ENCODE measurements at places on chromosomes 12 and 14. TPM values are rescaled to one million over a fixed set of nuclear protein-coding genes. Genes with fewer than 3 reads are reported as not detected.

The MAP1LC3B2 gene
- total RNA-seq, result not detected

DNA sequence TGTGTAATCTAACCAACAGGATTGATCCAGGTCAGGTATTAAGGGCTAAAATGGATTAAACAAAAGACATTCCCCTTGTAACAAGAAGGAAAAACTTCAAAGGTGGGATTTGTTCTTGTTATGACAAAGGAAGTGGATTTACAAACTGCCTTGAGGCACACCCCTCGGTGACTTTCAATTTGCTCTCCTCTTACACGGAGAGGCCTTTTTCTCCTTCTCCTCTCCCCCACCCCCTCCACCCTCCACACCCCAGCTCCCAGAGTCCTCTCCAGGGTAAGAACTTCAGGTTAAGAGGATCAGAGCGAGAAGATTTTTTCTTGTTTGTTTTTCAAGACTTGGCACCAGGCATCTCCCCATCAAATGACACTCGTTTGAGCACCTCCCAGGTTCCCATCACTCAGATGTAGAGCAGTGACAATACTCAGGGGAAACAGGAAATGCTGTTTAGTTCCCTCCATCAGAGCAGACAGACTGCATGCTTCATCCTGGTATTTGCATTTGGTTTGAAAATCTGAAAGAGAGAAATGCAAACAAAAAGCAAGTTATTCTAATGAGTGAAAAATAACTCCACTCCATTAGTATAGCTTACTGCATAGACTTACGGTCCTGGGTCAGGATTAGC lies 77.6 kb upstream of the TMEM260 start:
- no peak for DNase-seq

GRCh38 chr12:125105600-125105999 lies 40.4 kb downstream of the AACS start:
- no peak for DNase-seq

DNA sequence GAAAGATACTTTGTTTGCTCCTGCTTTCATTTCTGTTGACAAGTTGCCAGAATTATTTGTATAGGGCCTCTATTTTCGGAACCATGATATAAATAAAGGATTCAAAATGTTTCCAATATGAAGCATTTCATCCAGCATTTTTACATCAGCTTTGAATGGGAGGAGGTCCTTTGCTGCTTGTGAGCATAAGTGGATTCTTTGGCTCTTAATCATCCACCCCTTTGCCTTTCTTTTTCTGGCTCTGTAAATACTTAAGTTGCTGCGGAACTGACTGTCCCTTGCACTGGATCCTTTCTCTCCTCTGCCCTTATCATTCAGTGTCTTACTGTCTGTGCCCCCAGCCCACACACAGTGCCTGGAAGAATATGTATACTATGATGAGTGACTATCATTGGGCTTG lies 357.3 kb upstream of the RGS6 start:
- no peak for DNase-seq

- DNase-seq, result no peak
Observed at GRCh38 chr14:69537900-69538299, 36.8 kb downstream of the CCDC177 start.

The CCDC175 gene
- total RNA-seq, result not detected

- no peak for DNase-seq
Observed at GRCh38 chr12:131530422-131530821, 180.5 kb upstream of the SFSWAP start.

- DNase-seq, result no peak
Observed at GRCh38 chr14:103232031-103232808, 101.8 kb upstream of the EIF5 start.

DNA sequence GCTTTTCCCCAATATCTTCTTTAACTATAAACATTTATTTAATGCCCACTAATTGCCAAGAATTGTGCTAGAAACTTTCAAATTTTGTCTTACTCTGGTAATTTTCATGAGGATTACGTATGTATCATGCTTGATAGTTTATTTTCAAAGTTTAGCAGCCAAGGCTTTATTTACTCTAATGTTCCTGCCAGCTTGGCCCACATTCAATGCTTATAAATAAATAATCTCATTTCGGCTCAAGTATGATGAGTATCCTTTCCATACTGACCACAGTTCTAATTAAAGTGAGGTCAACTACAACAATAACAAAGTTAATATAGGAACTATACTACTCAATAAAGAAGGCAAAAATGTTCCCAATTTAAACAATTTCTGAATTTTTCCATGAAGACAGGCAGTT lies 259.2 kb downstream of the MED13L start:
- DNase-seq, result no peak

The SLC8B1 gene
- 44.6 TPM for total RNA-seq

The FGF6 gene
- not detected for total RNA-seq

DNA sequence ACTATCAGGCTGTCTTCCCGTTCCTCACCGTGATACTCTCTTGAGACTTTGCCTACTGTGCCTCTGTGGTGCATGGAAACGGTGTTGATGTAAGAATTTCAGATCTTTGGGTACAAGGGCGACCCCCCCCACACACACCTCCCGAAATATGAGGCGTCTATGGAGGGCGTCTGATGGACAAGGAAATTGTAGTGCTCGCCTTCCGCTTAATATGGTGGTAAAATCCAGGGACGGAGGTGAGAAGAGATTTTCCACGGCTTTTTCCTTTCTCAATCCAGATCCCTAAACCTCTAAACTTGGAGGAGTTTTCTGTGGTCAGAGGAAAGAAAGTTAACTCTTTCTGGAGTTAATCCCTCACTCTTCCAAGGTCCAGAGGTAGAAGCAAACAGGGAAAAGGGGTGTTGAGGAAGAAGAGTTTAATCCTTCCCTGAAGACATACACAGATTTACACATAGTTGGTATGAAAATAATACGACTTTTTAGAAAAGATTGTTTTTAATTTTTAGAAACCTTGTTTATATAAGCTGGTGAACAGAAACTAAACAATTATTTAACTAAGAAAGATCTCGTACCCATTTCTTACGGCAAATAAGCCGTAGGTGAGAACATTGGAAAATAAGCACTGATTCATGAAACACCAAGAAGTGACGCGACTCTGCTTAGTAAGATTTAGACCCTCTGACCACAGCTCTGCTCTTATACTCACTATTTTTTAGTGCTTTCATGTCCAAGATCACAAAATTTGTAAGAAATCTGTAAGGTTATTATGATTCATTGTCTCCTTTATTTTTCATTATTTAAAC lies 23.1 kb upstream of the RNASE12 start:
- peak; percentile 26 for DNase-seq

The LRP1-AS gene
- total RNA-seq, result 0.46 TPM

The CMA1 gene
- total RNA-seq, result not detected

The TMEM132D gene
- total RNA-seq, result not detected

DNA sequence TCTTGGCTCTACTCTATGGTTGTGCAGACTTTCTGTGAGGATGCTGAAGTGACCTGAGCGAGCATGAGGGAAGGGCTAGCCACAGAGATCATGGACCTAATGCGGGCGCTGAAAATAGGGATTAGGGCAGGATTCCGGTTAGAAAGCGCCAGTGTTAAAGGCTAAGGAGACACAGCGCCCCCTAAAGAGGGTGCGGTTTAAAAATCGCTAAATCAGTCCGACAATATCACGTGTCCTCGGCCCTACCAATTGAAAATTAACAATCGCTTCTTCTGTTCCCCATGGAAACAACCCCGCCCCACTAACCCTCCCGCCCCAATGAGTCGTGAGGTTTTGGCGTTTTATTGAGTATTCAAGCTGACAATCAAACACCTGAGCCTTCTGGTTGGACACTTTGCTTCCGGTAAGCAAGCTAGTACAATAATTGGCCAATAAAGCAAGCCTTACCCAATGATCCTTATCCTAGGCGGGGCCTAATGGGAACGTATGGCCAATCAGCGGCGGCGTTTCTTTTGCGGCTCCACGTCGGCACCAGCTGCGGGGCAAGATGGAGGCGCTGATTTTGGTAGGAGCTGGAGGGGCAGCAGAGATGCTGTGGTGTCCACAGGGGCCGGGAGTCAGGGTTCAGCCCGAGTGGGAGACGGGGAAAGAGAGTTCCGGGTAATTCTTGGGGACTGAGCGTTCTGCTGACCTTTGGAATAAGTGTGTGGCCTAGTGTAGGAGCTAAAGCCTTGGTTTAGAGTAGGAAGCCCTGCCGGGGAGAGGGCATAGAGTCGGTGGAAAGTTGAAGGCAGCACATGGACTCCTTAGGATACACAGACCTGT lies at the start of gene COPZ1:
Gene COPZ1 (plus strand): TSS at position 515 of the 825 bp plus-strand sequence. CDS start 33 bp downstream, at position 548.
- DNase-seq, result peak; percentile 88

The KRT2 gene
- not detected for total RNA-seq

DNA sequence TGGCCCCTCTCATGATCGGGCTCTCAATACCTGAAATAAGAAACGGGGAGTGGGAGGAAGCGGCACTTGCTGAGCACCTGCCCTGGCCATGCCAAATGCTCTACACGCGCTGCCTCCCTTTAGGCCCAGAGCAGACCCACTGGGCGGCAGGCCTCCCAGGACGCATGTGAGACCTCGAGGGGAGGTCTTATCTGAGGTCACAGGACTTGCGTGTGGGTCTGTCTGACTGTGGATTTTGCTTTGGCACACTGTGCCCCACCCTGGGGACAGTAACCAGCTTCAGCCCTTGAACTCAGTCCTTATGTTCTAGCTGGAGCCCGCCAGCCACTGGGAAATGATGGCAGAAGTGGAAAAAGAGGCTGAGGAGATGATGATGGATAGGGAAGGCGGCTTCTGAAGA lies 91.8 kb downstream of the RBM19 start:
- DNase-seq, result no peak

DNA sequence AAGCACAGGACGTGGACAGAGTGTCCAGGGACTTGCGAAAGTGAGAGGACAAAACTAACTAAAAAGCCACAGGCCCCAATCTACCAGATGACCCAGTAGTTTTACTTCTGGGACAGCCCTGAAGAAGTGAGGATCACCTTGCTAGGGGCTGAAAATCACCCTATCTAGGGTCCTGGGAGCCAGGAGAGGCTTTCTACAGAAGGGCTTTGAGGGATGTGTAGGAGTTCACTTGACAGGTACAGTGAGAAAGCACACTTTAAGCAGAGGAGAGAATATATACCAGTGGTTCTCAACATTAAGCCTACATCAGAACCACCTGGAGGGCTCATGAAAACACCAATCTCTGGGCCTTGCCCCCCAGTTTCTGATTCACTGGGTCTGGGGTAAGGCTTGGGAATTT lies 60.8 kb downstream of the ZNF664 start:
- DNase-seq, result no peak

DNA sequence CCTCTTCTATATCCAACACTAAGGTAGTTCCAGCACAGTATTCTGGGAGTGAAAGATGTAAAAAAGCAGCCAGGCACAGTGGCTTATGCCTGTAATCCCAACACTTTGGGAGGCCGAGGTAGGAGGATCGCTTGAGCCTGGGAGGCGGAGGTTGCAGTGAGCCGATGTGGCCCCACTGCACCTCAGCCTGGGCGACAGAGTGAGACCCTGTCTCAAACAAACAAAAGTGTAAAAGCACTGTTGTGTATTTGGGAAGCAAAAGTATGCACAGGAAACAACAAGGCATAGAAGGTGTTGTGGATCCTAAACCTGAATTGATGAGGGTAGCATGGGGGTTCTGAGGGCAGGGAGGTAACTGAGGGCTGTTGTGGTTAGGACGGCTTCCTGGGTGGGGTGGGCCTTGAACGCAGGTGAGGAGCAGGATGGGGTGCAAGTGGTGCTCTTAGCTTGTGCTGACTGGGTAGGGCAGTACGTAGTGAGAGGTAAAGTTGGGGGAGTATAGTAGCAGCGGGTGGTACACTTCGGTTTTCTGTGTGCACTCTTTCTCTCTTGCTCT lies 64.2 kb downstream of the RASSF3 start:
- DNase-seq, result no peak

GRCh38 chr12:6078398-6079096 lies 45.9 kb downstream of the VWF start:
- no peak for DNase-seq

The RBM23 gene
- 52.4 TPM for total RNA-seq

The CLEC4E gene
- 1.2 TPM for total RNA-seq

The CIROP gene
- not detected for total RNA-seq

The GPN3 gene
- 20.4 TPM for total RNA-seq

DNA sequence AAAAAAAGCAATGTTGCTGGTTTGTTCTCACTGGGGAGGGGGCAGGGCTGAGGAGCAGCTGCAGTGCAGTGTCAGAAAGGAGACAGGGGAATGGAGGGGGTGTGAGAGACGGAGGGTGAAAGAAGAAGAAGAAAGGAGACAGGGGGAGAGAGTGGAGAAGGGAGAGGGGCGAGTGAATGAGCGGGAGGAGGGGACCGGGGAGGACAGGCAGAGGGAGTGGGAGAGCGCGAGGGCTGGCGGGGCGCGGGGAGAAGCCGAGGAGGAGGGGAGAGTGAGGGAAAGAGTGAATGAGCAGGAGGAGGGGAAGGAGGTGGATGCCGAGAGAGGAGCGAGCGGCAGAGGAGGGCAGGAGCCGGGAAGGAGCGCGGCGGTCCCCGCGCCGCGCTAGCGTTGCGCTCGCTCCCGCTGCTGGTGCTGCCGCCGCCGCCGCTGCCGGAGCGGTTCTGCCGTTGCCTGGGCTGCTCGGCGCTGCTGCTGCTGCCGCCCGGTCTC lies at the start of gene NOVA1:
Gene NOVA1 (minus strand): TSS at position 445 of the 492 bp plus-strand sequence. CDS start 597 bp downstream, outside the sequence.
- no peak for DNase-seq

GRCh38 chr14:81172881-81173280 lies 47.9 kb downstream of the GTF2A1 start:
- DNase-seq, result no peak

DNA sequence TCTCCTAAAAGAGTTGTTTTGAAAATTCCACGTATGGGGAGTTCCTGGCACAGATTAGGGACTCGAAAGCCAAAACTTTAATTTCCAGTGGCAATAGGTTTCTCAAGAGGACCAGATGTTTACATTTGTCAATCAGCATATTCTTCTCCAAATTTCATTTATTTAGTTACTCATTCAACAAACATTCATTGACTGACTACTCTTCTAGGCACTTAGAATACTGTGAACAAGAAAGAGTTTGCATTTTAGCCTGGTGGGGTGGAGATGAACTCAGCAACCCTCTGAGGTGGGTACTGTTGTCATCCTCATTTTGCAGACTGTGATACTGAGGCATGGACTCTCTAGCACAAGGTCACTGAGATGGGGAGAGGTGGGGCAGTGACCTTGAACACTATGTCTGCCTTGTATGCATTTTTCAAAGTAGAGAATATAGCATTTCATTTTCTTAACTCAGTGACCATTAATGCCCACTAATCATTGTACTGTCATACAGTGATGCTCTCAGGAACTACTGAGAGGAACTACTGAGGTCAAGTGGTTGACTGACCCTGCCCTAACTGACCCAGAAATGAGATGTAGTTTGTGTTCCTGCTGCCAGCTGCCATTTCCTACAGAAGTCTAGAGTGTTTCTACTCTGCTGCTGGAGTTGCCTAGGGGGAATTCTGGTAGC lies 2.2 kb downstream of the L3HYPDH start:
- no peak for DNase-seq

The PTPRR gene
- 0.33 TPM for total RNA-seq

The REM2 gene
- 0.36 TPM for total RNA-seq

GRCh38 chr12:130339951-130340350 lies 2.3 kb downstream of the PIWIL1 start:
- no peak for DNase-seq

The DCN gene
- total RNA-seq, result not detected

Data from endothelial cell (in vitro differentiated cells).